ENCODE measurements at places on chromosomes 1 and 21.

DNA sequence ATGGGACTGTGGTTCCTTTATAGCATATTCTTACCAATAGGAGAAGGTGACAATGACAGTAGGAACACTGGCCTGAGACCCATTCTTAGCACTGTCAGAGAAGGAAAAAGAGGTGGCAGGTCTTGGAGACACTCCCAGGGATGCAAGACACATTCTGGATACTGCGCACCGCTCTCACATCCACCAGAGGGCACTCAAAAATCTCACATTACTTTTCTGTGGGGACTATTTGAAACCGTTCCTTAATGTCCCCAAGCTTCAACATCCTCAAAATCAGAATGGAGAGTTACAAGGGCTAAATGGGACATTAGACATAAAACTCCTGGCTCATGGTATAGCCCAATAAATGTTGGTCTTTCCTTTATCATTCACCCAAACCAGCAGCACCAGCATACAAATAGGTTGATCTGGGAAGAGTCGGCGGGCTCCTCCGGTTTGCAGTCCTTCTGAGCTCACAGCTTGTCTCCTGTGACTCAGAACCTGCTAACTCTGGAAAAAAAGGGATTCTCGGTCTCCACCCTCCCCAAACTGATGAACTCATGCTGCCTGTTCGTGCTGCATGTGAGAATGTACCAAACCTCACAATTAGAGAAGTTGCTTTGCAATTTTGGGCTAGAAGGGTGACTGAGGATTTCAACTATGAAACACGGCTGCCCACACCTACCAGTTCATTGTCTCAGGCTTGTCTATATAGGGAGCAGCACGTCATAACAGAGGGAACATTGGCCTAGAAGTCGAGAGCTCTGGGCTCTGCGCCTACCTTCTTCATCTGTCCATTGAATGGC, 40.2 kb downstream of the IL12RB2 start:
- peak; percentile 67 for DNase-seq

DNA sequence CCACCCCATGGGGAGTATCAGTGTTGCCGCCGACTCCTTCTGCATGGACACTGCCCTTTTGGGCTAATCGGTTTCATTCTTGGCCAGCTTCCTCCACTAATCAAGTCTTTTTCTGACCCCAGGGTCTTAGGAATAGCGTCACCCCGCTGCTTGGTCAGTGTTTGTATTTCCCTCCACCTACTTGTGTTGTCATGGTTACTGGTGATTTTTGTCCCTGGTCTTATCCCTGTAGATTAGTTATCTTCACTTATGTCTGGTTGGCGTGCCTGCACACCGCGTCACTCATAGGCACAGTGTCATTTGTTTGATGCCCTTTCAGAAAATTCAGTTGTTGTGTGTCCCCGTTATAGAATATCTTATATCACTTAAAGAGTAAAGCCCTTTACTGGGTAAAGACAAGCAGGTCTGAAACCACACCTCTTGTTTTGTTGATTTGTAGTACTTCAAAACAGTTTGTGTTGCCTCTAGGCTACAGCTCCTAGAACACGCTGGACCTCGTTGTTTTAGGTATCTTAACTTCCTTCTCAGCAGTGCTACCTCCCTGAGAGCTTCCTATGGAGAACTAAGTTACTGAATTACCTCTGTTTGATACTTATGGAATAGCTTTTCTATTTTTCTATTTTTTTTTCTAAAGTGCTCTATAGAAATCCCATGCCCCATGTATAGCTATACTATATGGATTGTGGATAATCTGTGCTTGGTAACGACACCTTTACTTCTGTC, 868 bp downstream of the PPP1R12B start:
- peak; percentile 16 for DNase-seq

- peak; percentile 67 for DNase-seq
Measured at GRCh38 chr1:27391511-27392095, 819 bp upstream of the GPR3 start.

DNA sequence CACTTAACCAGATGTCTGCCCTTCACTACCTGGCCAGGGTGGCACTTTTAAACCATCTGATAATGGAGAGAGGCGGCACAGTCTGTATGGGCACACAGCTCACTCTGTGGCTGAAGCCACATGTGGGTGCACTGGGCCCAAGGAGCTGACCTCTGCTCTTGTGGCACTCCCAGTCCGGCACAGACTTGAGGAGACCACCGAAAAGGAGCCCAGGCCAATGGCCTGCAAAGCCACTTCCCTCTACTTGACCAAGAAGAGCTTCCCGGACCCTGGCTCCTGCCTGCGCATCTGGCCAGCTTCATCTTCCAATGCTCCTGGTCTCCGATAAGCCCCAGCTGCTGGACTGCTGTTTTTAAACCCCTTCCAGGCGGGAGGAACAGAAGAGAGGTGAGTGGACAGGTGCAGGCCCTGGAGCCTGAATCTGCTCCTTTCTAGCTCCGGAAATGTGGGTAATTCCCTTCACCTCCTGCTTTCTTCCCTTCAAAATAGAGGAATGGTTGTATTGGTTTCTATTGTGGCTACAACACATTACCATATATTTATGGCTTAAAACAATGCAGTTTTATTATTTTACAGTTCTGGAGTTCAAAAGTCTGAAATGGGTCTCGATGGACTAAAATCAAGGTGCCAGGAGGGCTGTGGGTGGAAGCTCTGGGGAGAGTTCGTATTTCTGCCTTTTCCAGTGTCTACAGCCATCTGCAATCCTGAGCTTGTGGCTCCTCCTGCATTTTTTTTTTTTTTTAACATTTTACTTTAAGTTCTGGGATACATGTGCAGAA, 11.6 kb downstream of the GNG4 start:
- no peak for DNase-seq

- no peak for DNase-seq
Measured at GRCh38 chr1:3510136-3510955, 55.9 kb downstream of the ARHGEF16 start.

GRCh38 chr1:54069791-54070170, 16.4 kb downstream of the TCEANC2 start:
- DNase-seq: no peak

GRCh38 chr1:228142155-228142691, 2.1 kb downstream of the GUK1 start:
- no peak for DNase-seq

GRCh38 chr1:37868466-37868865, 9.1 kb upstream of the MTF1 start:
- DNase-seq: no peak
